Brain pericyte (primary cell): ENCODE measurements at places on chromosomes 2 and 18.

DNA sequence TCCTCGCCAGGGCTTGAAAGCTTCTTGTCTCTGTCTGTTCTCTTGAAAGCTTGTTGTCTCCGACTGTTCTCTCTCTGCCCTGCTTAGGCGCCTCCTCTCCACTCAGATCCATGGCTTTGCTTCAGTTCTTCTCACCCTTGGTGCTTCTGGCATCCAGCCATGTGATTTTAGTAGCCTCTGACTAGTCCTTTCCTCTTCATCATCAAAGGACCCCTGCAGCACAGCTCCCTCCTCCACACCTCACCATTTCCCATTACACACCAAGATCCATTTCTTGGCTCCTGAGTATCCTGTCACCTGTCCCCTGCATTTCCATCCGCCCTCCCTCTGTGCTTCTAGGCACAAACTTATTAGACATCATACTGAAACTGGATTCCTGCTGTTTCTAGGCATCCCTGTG lies 59.4 kb downstream of the ZNF236 start:
- DNase-seq: no peak

GRCh38 chr18:604771-605170 lies 8.0 kb downstream of the CLUL1 start:
- no peak for DNase-seq

GRCh38 chr2:216017365-216017764 lies 4.0 kb upstream of the MREG start:
- DNase-seq: no peak

DNA sequence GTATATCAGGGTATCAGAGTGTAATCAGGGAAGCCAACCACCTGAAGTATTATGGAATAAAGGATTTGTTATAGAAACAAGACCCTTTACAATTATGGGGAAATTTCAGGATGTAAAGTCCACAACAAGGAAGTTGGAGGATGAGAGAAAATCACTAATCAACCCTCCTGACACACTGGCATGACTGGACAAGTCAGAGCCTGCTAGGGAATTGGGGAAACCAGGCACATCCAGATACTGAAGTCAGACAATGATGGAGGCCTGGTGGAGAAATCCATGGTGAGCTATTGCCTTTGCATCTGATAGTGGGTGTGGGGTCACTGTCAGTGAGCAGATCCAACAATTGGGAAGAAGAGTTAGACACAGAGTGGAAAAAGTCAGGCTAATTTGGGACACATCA lies 158.8 kb upstream of the FBXO11 start:
- no peak for DNase-seq

DNA sequence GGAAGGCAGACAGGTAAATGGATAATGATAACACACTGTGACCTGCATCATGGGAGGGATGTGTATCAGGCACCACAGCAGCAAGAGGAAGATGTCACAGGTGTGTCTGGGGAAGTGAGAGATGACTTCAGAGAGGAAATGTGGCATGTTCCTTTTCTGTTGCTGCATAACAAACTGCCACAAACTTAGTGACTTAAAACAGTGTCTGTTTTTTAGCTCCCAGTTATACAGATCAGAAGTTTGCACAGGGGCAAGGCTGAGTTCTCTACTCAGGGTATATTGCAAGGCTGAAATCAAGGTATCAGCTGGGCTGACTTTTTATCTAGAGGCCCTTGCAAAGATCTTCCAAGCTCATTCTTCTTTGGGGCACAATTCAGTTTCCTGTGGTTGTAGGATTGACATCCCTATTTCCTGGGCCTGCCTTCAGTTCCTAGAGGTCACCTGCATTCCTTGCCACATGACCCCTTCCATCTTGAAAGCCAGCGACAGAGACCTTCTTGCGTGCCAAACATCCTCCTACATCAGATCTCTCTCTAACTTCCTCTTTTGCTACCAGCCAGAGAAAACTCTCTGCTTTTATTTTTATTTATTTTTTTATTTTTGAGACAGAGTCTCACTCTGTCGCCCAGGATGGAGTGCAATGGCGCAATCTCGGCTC lies 2.1 kb upstream of the MAP3K2 start:
- no peak for DNase-seq

DNA sequence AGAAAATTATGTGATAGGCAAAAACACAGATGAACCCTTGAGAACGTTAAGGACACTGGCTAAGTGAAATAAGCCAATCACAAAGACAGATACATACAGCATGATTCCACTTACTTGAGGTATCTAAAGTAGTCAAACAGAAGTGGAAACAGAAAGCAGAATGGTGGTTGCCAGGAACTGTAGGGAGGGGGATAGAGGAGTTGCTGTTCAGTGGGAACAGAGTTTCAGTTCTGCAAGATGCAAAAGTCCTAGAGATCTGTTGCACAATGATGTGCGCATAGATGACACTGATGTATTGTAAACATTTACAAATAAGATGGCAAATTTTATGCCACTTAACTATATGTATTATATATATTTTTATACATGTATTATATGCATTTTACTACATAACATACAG lies 59.7 kb downstream of the POLE4 start:
- no peak for DNase-seq

DNA sequence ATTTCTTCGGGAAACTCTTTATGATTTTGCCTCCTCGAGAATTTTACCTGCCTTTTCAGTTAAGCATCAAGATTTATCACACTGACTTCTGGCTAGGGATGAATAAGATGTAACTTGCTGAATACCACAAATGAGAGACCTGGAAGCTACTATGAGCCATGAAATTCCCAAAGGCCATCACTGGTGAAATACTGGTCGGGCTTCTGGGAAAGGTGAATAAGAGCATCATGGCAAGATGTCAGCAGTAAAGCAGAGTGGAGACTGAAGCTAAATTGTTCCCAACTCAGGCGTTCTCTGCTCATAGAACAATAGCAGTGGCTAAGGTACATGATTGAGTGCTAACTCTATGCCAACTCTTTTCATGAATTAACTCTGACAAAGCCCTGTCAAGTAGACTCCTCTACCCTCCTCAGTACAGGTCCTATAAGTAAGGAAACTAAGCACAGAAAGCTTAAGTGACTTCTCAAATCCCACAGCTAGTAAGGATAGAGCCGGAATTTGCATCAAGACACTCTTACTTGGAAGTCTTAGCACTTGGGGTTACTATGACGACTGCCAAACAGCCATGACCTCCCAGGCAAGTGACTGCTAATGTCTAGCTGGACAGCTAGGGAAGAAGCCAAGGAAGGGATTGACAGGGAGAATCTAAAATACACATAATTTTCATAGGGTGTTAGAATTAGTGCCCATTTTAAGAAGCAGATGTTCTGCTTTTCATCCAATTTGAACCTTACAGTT lies 22.7 kb upstream of the DSC3 start:
- no peak for DNase-seq

GRCh38 chr2:96913398-96914202 lies 43.7 kb upstream of the SEMA4C start:
- DNase-seq: no peak

- DNase-seq: no peak
Observed at GRCh38 chr18:79634186-79634585, 45.4 kb upstream of the CTDP1 start.

DNA sequence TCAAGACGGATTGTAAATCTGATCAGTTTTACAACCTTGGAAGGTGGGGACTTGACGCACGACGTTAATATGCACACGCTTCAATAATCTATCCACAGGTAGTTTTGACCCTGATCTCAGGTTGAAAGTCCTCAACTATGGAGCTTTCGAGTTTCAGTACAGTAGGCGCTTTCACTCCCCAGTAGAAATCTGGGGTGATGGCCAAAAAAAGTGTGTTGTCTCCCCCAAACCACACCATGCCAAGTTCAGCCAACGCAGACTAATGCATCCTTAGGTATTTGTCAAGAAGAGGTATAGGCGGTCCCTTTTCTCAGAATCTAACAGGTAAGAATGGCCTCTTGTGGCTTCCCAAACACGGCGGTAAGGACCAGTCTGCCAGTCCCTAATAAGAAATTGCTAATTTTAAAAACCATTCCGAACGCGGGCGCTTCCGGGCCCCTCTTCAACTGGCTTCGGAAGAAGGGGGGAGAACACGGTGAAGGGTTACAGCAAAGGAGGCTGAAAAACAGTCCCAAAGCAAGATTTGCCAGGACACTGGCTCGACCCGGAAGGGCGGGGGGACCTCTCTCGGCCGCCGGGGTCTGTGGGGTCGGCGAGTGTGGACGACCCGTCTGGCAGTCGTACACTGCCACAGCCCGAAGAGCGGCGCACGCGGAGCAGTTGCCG lies 659 bp downstream of the FAM210A start:
- no peak for DNase-seq

DNA sequence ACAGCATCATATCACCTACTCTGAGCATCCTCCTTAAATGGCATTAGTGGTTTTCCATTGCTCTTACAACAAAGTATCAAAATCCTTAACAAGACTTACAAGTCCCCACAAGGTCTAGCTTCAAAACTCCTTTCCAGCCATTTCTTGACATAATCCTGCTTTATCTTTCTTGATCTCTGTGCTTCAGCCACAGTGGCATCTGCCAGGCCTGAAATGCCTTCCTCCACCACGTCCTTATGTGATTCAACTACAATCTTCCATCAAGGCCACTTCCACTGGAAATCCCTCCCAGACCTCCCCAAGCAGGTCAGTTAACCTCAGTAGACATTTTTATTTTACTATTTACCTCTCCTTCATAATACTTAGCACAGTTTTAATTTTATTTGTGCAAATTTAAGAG lies 83.8 kb upstream of the CCDC150 start:
- no peak for DNase-seq

DNA sequence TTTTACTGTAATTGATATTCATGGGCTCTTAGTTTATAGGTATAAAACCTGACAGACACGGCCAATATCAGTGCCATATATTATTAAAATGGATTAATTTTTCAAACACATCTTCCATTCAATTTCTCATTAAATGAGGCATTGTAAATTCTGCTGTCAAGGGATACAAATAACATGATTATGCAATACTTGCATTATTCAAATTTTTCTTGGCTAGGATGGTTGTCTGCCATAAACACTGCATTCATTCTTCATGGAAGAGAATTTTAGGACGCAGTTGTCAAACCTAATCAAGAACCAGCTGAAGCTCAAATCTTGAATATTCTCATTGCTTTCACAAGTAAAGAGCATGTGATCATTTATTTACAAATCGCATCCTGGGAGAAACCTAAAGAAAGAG lies 255.6 kb downstream of the RDH14 start:
- DNase-seq: no peak

DNA sequence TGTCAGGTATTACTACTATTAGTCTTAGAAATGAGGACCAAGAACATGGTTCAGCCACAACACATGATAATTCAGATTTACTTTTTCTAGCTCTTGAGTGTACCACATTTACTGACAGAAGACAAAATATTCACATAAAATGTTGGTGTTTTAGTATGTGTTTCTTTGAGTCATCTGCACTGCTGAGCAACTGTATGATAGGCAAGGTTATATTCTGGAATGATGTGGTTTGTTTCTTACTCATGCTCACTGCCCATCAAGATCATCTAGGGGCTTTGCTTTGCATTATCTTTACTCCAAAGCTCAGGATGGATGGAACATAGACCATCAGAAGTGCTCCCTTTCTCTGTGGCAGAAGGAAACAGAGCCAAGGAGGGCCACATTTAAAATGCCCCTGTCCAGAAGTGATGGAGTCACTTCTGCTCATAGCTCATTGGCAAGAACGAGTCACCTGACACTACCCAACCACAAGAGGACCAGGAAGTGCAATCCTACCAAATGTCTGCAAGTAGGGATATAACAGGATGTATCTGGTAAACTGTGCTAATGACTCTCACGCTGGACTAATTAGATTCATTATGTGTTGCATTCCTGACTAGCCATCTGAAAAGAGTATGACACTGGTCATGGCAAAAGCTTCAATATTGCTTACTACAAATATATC lies 81.5 kb downstream of the DIS3L2 start:
- DNase-seq: no peak

- DNase-seq: no peak
Observed at GRCh38 chr2:144801325-144801724, 281.4 kb upstream of the ZEB2 start.
